ENCODE measurements at places on chromosomes 2 and 18.

DNA sequence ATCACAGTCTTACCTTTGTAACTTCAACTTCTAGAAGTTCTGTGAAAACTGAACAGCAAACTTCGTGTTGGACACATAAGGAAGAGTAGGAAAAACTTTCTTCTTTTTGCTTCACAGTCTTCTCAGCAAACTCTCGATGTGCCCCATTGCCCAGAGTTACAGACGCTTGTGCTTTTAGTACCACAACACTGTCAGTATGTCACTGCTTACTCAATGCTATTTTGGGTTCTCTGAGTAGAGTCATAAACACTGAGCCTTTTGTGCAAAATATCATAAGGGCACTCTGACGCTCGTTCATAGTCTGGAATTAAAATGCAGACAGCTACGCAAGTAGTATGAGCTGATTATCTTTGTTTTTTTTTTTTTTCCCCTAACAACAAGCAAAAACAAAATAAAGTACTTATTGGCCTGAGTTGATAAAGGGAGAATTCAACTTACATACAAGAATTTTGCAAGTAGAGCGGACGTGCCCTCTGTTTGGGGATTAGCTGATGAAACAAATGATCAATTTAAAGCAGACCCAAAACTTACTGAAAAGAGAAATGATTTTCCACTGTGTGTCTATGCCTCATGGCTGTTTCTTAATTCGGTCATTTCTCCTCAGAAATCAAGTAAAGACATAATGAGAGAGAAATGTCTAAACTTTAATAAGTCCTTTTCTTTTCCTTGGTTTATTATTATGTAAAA, at the start of gene CDH19:
CDH19 (minus strand) TSS at position 150 of the 687 bp plus-strand sequence. CDS start 31,886 bp downstream, outside the sequence.
- DNase-seq: no peak

DNA sequence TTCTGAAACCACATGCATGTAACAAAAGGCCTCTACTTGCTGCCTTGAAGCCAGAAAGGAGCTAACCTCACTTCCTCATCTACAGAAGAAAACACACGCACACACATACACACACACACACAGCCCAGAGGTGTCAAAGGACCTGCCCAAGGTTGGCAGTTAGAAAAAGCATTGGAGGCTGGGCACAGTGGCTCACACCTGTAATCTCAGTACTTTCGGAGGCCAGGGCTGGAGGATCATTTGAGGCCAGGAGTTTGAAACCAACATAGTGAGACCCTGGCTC, 125.9 kb upstream of the RNF152 start:
- DNase-seq: no peak

GRCh38 chr2:218125626-218126080, at the start of gene CXCR2:
CXCR2 (plus strand) TSS chr2:218126028; CDS start chr2:218134802, 8,774 bp downstream.
- no peak for DNase-seq

DNA sequence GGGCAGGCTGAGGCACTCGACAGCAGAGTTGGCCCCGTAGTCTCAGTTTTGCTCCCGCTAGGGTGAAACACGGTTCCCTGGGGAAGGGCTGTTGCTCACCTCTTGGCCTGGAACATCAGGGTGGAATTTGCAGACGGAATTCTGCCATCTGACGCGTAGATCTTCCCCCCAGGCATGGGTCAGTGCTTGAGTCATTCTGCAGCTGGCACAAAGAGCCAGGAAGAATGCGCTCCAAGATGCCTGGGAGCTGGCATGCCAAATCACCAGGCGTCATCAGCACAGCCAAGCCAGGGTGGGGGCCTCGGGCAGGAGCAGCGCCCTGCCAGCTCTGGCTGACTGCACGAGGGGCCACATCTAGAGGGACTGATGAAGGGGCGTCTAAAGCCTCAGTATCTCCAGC, 42.7 kb downstream of the ODC1 start:
- DNase-seq: no peak

- DNase-seq: no peak
Observed at GRCh38 chr2:219209236-219210195, 2.9 kb downstream of the ZFAND2B start.

- no peak for DNase-seq
Observed at GRCh38 chr2:230439590-230439989, 23.6 kb downstream of the SP100 start.

GRCh38 chr2:5617796-5618195, 74.4 kb upstream of the SOX11 start:
- no peak for DNase-seq

- no peak for DNase-seq
Observed at GRCh38 chr2:120675460-120676130, 60.1 kb upstream of the GLI2 start.

DNA sequence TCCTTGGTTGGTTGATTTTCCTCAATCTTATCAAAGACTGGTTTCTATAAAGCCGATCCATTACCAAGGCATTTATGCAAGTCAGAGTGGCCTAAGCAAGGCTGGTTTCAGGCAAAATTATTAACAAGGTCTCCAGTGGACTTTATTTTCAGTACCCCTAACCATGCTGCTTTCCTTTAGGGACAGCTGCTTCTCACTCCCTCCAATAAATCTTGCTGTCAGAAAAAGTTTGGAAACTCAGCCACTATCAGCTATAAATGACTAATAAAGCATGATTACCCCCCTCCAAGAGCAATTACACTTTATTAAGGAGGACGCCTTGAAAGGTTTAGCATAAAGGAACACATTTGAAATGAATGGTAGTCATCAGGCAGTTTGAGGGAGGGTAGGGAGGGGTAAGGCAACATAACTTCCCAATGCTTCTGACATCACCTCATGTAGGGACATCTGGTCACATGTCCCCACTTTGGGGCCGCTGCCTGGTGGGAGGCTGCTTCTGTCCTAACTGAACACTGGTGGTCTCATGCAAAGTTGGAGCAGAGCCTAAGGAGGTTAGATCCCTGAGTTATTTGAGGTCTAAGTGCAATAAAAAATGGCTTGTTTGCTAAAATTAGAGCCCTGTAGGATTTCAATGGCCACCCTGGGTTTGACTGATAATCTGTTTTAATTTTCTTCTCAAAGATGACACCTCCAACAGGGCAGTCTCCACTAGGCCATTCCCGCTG, 58.0 kb upstream of the TMEM178A start:
- DNase-seq: no peak

DNA sequence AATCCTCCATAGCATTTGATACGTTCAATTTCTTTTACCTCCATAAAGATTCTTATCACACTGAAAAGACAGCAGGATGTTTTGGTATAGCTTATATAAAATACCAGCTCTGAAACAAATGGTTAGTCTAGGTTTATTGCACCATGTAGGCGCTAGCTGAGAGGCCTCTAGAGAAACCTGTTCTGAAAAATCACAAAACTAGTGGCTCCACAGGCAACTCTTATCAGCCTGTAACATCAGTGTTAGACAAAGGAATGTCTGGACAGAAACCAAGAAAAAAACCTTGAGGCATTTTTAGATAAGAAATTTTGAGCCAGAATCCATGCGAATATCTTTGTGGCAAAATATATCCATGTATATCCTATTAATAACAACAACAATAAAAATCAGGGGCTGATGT, 440.4 kb upstream of the MAP2 start:
- DNase-seq: no peak

GRCh38 chr2:64296140-64296480, 151.9 kb upstream of the PELI1 start:
- no peak for DNase-seq
